HEK293T (cell line): ENCODE measurements at places on chromosomes 5 and 9.

- no peak for DNase-seq
These were observed 1.7 kb downstream of the SRD5A1 start for GRCh38 chr5:6634788-6635430.

DNA sequence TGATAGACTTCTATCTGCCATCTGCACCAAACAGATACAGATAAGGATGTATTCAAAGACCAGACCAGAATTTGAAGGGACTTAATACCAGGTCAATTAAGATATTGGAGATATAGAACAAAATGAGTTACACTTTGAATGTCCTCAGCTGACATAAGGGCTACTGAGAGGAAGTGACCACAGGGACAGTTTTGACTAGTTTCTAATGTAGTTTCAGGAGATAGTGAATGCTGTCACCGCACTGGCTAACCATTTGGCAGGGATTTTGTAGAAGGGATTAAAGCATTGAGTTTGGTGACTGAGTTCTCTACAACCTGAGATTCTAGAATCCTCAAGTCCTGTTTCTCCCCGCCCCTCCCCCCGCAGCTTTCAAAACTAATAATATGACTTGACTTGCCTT lies 22.7 kb downstream of the CCNH start:
- DNase-seq, result no peak

- DNase-seq, result no peak
These were observed 191.8 kb downstream of the ESM1 start for GRCh38 chr5:54793468-54794134.

DNA sequence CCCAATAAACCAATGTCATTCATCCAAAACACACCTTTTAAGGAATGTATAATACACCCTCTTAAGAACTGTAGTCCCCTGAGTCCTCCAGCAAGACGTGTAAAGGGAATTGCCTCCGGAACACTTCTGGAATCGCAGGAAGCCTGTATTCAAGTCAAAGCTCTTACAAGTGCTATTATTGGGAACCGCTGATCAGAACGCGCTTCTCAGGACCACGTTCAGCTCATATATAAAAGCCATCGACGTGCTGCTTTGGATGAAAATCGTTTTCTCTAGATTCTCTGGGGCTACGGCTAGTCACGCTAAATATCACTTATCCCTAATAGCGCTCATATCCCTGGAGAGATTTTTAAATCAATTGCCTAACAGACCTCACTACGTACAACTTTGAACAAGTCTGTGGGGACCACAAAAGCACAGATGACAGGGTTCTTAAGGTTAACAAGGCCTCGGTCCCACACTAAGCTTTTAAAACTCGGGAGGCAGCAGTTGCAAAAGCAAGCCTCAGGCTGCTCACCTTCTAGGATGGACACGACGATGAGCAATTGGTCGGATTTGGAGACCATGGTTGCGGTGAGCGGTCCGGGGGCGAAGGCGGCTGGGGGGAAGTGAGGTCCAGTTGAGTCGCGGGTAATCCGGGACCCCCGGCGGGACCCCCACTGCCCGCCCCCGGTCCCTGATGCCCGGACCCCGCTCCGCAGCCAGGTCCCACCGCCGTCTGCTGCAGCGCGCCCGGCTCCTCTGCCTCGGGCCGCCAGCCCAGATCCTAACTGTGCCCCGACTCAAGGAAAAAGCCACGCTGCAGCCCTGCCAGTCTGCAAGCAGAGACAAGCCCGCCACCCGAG lies 548 bp downstream of the CEP120 start:
- peak; percentile 17 for DNase-seq

DNA sequence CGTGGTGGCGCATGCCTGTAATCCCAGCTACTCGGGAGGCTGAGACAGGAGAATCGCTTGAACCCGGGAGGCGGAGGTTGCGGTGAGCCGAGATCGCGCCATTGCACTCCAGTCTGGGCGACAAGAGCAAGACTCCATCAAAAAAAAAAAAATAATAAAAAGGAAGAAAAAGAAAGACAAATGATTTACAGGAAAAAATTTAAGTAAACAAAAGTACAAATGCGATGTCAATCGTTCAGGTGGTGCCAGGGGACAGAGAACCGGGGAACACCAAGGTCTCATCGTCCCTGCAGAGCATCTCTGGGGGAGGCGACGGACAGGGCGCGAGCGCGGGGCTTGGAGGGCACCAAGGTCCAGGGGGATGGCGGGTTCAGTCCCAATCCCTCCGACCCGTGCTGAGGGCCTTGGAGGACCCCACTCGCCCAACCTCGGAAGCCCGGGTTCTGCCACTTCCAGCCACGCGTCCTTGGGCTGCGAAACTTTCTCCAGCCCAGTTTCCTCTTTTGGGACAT lies 607 bp upstream of the HNRNPAB start:
- no peak for DNase-seq

GRCh38 chr5:147223948-147224791 lies 10.7 kb upstream of the STK32A start:
- DNase-seq, result peak; percentile 26

- DNase-seq, result no peak
These were observed 27.2 kb downstream of the SCAMP1 start for GRCh38 chr5:78387468-78388153.

- DNase-seq, result no peak
These were observed 6.6 kb downstream of the ARL10 start for GRCh38 chr5:176371621-176372539.

DNA sequence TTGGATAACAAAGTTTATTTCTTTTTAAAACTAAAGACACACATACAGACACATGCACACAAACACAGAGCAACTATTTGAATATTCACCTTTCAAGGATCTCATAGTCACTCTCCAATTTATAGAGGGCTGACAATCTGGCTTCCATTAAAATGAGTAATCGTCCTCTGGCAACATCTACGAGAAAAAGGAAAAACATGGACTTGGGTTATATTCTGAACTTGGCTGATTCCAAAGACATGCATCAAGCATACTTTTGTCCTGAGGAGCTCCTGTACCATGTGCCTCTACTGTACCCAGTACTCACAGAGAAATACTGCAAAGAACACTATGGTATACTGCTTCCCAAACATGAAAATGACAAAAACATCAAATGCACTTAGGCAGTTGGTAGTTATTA lies 15.4 kb downstream of the IARS1 start:
- DNase-seq, result no peak

- DNase-seq, result peak; percentile 53
These were observed 5.8 kb upstream of the IFNA1 start for GRCh38 chr9:21434202-21435014.

GRCh38 chr5:74534397-74535129 lies 106.0 kb downstream of the ENC1 start:
- DNase-seq, result no peak

- DNase-seq, result no peak
These were observed 17.7 kb downstream of the NINJ1 start for GRCh38 chr9:93116072-93116961.

- DNase-seq, result no peak
These were observed 30.1 kb downstream of the PTPA start for GRCh38 chr9:129141066-129142041.

DNA sequence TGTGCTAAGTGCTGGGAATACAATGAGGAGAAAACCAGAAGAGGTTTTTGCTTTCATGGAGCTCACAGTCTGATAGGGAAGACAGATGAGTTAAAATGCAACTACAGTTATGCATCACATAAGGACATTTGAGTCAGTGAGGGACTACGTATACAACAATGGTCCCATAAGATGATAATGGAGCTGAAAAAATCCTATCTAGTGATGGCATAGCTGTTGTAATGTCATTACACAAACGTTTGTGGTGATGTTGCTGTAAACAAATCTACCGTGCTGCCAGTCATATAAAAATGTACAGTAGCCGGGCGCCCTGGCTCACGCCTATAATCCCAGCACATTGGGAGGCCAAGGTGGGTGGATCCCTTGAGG lies 110.1 kb upstream of the RAD23B start:
- no peak for DNase-seq

GRCh38 chr9:82024908-82025307 lies 36.3 kb downstream of the SPATA31D1 start:
- DNase-seq, result no peak

DNA sequence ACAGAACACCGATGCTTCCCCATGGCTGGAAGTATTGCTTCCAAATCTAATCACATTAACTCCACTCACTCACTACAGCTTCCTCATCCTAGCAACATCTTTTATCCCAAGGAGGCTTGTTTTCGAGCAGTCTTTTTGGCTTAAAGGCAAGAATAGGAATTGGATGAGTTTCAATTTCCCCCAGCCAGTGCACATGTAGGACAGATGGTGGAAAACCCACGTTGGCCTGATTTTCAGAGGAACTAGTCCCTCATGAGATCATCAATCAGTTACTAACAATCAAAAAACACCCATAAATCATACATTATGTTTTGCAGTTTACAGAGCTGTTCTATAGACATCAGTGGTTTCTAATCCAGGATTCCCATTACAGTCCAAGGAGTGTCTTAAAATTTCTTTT lies 48.5 kb upstream of the AGXT2 start:
- no peak for DNase-seq

- DNase-seq, result no peak
These were observed 148.6 kb upstream of the ELL2 start for GRCh38 chr5:96110300-96110699.

GRCh38 chr5:51172903-51173626 lies 210.2 kb upstream of the ISL1 start:
- no peak for DNase-seq

DNA sequence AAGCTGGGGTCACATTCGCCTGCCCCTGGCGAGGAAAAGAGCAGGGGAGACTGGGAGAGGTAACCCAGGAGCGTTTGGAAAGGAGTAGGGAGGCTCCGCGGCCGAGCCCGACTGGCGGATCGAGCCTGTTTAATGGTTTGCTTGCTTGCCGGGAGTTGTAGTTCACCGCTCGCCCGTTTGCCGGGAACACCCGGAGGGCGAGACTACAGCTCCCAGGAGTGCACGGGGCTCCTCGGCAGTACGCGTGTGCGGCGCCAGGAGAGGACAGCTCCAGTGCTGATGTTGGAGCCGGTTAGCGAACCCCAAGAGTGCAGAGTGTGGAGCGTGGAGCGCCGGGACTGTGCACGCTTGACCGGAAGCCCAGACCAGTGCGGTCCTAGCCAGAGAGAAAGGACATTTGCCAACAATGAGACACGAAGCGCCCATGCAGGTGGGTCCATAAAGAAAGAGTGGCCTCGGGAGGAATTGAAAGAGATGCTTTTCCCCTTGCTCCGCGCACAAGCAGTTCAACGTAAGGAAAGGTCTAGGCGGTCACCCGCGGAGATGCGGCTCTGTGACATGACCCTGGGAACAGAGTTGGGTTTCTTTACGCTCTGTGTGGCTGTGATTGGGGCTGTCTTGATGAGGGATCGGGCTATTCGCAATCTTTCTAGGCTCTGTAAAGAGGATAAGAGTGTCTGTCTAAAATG lies at the start of gene RAB3C:
Gene RAB3C, plus strand, starts transcription at position 273 of the 689 bp plus-strand sequence. Its CDS starts 134 bp downstream, at position 407.
- DNase-seq, result peak; percentile 87

- DNase-seq, result no peak
These were observed 168.1 kb downstream of the GRIA1 start for GRCh38 chr5:153658606-153659005.

- DNase-seq, result no peak
These were observed 17.4 kb downstream of the AMBP start for GRCh38 chr9:114060711-114061110.
